Foreskin fibroblast (primary cell): ENCODE measurements at places on chromosomes 3 and 15.

DNA sequence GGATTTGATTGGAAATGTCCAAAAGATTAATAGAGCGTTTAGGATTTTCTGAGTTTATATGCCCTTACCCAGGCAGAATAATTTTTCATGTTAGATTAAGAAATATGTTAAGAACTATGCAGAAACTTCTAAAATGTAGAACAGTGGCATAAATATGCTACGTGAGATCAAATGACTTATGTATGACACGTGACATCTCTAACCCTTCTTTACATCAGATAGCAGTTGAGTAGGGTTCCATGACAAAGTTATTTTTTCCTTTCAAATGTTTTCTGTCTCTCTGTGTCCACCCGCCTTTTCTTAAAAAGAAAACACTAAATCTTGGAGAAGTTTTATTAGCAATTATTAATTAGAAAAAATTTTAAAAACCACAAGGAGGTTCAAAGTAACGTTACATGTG is 8.6 kb upstream of the TFG start:
- DNase-seq, result no peak

DNA sequence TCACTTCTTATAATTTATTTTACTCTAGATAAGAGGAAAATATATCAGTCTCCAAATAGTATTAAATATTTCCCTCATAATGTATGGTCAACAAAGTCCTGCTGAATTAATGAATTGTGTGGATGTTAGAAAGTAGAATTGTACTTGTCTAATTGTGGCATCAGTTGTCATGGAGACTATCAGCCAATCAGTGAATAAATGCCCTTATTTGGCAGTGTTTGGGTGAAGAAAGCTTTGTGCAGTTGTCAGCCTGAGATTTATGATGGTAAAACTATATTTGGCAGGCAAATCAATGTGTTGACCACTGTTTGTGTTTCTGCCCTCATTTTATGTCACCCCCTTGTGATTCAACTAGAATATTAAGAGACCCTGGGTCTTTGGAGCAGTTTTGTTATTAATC is 293.6 kb upstream of the MDFIC2 start:
- no peak for DNase-seq

GRCh38 chr3:190261740-190262139 is 60.5 kb downstream of the CLDN1 start:
- no peak for DNase-seq

GRCh38 chr15:85984241-85984640 is 95.4 kb upstream of the AGBL1 start:
- no peak for DNase-seq

DNA sequence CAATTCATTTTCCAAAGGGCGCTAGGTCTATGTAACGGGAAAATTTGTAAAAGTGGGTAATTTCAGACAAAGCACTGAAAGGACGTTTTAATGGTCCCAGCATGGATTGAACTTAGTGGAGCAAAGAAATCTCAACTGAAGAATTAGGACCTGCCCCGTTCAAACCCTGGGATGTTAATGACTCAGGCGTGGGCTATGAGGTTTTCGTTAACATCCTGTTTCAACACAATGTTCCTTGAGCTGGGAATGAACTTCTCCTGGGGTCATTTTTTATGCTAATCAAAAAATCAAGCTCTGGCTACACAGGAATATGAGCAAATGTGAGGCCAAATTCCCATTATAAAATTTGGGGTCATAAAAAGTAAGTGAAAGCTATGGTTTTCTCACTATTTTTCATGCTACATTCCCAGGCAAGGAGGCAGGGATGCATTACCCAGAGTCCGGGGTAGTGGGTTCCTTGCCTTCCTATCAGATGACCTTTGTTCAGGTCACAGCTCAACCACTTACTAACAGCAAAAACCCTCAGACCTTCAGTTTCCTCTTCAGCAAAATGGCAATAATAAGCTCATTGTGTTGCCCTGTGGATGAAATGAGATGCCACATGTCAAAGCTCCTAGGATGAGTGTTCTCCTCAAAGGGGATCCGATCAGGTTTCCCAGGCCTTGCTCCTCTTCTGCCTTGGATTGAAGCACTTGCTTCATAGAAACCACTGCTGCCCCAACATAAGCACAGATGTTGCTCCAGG is 271.4 kb downstream of the ARRDC4 start:
- peak; percentile 56 for DNase-seq

DNA sequence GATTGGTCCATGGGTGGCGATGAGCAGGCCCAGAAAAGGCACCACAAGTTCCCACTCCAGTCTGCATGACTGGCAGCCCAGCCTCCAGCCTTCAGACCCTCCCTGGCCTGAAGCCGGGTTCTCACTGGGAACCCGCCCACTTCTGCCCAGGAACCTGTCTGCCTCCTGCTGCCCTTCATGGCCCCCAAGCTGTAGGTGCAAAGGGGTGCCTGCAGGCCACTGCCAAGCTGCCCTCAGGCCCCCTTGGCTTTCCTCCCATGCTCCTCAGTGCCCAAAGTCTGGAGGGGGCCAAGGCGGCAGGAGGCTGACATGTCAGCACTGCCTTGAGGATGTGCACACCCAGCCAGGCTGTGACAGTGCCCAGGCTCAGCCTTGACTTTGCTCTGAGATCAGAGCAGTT is 488.5 kb upstream of the THBS1 start:
- DNase-seq, result no peak
